Astrocyte of the hippocampus (primary cell): ENCODE measurements at places on chromosomes 2 and 18.

DNA sequence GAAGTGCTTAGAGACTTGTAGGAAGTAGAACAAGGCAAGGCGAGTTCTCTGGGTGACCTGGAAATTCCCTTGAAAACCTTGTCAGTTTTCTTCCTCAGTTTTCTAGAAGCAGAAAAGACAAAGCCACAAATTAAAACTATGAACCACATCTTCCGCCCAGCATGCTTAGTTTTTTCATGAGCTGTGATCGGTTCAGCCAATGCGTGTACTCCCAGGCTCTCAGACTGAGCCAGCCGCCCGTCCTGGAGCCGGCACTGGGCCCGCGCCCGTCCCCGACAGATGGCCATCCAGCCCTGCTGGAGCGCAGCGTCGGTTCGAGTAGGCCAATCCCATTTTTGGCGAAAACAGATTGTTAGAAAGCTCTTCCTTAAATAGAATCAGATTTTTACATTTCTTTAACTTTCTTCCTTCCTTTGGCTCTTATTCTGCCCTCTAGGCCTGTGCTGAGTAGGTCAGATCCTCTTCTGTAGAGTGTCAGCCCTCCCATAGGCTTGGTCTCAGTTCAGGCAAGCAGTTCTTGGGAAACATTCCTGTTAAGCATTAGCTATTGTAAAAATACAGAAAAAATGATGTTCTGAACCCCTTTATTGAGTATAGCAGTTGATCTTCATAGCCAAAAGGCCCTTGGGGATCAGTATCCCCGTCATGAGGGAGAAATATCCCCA, 112.5 kb downstream of the NCK2 start:
- DNase-seq: no peak

GRCh38 chr2:20365249-20365817, 14.7 kb upstream of the PUM2 start:
- peak; percentile 31 for DNase-seq

DNA sequence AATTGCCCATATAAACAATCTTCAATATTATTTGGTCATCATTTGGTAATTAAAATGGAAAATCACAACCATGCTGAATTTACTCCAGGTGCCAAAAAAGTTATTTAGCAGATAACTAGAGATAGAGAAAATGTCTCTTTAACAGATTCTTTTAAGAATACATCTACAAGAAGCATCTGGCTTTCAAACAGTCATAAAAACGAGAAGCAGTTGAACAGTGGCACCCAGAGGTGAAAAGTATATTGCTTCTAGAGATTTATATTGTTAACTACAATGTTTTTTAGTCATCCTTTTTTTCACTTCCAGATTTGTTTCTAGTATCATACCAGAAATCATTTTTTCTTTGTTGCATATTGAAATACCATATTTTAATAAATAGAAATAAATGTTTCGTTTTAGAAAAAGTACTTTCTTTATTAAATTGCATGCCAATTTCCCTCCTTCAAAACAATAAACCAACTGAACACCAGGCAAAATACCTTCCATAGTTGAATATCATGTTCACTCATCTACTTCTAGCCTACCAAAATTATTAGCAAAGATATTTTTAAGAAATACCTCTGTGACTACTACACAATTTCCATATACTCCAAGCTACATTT, 65.4 kb upstream of the HNRNPA3 start:
- DNase-seq: peak; percentile 65

- no peak for DNase-seq
Observed at GRCh38 chr2:49262801-49263560, 108.7 kb upstream of the FSHR start.

DNA sequence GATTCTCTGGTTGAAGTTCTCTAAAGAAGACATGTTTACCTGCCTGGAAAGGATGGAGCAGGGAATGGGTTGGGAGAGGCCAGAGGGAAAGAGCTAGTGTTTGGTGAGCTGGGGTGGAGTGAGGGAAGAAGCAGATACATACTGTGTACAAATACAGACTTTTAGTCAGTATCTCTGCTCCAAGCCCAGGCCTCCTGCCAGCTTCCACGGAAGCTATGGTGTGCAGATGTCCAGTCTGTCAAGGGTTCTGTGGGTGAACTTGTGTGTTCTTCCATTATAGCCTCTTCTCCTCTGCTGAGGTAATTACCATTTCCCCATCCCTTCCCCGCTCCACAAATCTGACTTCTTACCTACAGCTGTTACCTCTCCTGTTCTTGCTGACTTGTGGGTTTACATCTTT, 208.6 kb downstream of the HRH4 start:
- no peak for DNase-seq

GRCh38 chr18:45275367-45276113, 339.7 kb upstream of the SLC14A2 start:
- peak; percentile 25 for DNase-seq

DNA sequence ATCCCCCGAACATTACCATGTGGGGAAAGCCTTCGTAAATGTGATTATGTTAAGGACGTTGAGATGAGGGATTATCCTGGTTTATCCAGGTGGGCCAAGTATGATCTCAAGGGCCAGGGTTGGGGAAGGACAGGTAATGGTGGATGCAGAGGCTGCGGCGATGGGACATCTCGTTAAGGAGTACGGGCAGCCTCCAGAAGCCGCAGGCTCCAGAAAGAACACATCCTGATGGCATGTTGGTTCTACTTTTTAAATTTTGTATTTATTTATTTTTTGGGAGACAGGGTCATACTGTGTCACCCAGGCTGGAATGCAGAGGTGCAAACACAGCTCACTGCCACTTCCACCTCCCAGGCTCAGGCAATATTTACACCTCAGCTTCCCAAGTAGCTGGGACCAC, 86.2 kb upstream of the RAB6C start:
- no peak for DNase-seq

DNA sequence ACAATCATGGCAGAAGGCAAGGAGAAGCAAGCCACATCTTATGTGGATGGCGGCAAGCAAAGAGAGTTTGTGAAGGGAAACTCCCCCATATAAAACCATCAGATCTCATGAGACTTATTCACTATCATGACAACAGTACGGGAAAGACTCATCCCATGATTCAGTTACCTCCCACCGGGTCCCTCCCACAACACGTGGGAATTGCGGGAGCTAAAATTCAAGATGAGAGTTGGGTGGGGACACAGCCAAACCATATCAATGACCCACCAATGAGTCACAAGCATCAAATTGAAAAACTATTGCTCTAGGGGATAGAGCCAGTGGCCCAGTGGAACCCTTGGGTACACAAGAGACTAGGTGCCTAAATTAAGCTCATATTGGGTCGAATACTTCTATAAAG, 157.4 kb downstream of the FBXO15 start:
- DNase-seq: no peak

- no peak for DNase-seq
Observed at GRCh38 chr2:85772841-85773491, 19.2 kb downstream of the ATOH8 start.

- DNase-seq: peak; percentile 42
Observed at GRCh38 chr2:239358062-239358754, 42.6 kb downstream of the HDAC4 start.

DNA sequence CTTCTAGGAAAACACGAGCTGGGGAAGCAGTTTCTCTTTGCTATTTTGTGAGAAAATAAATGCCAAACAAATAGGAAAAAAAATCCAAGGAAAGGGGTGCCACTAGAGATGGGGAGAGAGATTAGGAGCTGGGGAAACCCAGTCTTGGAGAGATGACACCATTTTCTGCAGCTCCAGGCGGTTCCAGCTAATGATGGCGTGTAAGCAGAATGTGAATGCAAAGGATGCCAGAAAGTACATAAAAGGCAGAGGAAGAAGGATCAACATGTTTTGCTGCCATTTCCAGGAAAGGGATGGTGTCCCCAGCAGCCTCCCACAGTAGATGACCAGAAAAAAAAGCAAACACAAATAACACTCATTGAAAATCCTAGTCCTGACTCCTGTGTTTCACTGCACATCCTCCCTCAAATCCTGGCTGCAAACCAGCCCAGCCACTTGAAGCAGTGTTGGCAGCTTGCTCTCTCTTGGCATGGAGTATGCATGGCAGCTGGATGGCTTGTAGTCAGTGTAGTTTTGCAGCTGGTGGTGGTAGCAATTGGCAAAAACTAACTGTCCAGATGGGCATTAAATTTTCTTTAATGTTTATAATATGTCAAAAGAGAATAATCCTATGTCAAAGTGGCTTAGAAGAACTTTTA, 93.6 kb downstream of the FTCDNL1 start:
- DNase-seq: peak; percentile 65

DNA sequence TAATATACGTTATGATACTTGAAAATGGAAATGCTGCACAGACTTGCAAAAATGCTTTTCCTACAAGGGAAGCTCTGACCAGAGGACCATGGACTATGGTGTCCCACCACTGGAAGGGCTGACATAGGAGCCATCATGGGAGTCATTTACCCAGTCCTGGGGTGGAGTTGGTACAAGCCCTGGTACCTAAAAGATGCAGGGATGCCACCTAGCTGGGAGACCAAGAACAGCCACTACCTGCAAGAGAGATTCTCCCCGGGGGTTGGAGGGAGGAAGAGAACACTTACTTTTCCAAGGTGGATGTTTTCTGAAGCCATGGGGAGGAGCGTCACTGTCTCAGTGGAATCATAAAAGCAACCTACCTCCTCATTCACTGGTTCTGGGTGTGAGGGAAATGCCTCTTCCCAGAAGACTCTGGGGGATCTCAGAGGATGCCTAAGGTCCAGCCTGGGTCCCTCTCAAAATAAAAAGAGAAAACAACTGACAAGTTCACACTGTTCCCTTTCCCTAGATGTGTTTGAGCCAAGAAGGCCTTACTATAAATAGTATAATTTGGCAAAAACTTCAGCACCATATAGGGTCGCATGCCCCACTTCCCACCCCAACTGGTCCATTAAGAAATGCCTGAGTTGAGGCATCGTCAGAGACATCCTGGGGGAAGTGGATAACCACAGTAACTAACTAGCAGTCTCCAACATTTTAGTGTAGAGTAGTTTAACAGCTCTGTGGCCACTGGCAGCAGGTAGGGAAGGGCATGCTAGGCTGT, 39.9 kb downstream of the REEP1 start:
- DNase-seq: no peak

DNA sequence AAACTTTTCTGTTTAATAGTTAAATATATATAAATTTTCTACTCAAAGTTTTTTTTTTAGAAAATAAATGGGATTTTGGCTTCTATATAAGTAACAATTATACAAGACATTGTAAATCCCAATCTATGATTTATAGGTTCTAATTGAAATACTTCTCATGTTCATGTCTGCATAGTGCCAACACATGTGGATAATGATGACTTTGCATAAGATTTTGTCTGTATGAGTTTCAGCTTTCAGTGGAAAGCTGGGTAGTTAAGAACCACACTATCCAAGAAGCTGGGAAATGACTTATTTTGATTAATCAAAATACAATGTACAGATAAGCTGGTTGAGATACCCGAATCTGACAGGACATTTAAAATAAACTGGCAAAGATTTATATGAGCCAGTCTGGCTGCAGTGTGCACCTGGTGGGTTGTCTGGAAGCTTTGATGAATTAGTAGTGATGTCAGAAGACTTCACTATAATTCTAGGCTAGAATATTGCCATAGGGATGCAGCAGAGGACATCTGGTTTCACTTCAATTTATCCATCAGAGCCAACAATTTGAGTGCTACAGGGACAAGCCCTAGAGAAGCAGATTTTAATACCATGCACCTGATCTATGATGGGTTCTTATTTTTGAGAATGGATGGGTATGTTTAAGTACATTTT, 45.4 kb downstream of the EML6 start:
- DNase-seq: no peak

DNA sequence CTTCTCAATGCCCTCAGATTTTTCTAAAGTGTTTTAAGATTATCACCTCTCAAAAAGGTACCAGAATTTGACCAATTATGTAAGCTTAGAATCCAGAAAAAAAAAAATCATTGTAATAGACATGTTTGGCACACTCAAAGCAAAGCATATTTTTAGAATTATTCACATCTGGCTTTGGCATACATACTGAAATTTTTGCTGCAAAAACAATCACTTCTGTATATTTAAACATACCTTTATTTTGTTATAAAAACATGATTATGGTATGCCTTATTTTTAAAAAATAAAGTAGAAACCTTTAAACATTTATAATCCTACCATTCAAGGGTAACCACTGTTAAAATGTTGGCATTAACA, 143.3 kb downstream of the ESCO1 start:
- DNase-seq: no peak

- no peak for DNase-seq
Observed at GRCh38 chr18:37394610-37394965, 171.0 kb downstream of the CELF4 start.

- peak; percentile 92 for DNase-seq
Observed at GRCh38 chr18:12271376-12272235, 17.4 kb downstream of the CIDEA start.

- no peak for DNase-seq
Observed at GRCh38 chr18:36933552-36933951, 104.6 kb downstream of the KIAA1328 start.

GRCh38 chr18:69250305-69251151, 150.2 kb upstream of the DOK6 start:
- no peak for DNase-seq

DNA sequence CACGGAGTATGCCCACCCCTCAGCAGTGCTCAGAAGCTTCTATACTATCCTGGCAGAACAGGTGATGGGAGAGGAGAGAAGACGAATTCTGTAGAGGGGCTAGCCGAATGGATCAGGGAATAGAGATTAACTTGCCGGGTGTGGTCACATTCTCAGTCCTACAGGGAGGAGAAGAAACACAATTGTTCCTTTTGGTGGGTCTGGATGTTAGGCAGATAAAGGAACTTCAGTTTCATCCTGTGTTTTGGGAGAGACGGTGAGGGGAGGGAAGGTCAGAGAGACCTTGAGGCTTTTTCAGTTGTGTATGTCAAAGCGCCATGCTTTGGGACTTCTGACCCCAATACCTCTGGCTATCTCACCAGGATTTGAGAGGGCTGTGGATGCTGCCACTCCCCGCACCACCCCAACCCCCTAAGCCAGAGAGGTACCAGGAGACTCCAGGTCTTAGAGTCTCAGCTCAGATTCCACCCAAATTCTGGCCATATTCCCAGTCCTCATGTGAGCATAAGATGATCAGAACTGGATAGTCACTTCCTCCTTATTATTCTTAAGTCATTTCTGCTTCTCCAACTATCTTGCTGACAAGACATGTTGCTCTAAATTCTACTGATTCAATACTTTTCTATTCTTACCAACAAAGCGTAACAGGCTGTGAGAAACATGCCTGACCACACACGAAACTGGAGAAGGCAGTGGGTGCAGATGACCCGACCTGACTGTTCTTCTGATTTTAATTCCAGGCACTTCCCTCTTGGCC, 2.3 kb upstream of the TMEM37 start:
- DNase-seq: no peak

DNA sequence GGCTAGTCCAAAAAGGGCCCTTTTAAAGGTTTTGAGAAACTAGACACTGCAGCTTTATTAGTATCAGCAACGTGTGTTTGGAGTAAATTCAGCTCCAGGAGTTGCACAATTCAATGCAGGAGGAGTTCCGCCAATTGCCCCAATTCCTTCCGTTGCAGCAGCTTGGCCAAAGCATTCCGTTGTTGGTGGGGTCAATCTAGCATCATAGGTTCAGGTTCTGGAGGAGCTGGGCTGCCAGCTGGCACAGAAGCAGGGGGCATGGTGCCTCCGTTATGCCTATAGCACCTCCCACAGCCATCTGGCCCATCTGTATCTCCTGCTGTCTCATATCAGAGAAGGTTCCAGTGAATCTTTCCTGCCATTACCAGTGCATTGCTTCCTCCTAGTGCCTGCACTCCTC, 55.4 kb downstream of the REL start:
- no peak for DNase-seq
